Type B pancreatic cell (in vitro differentiated cells): ENCODE measurements at places on chromosomes 2 and 18. TPM values are rescaled to one million over a fixed set of nuclear protein-coding genes. Genes with fewer than 3 reads are reported as not detected.

Gene LRRC30
- total RNA-seq, result not detected in 2 replicates

Gene OR6B2
- not detected in 2 replicates for total RNA-seq

Gene LGALSL
- 19.2 and 20.3 TPM in 2 replicates for total RNA-seq

- DNase-seq, result no peak
Observed at GRCh38 chr2:38398739-38399138, 21.7 kb upstream of the ATL2 start.

Gene REG3A
- 0.95 and 4.0 TPM in 2 replicates for total RNA-seq
